ENCODE measurements at places on chromosomes 5 and 9.

DNA sequence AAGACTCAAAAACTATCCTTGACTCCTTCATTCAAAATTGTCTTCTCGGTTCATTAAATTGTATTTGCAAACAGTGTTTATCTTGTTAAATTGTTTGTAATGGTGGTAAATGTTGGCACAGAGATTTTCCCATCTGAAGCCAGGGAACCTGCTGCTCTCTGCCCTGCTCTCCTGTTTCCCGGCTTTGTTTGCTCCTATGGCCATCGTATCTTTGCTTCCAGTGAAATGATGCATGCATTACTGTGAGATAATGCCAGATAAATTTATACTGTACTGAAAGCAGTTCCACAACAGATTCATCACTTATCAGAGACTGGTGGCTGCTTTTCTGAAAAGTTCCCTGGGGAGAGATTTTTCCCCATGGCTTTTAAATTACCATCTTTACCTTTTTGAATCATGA lies 81.4 kb downstream of the CD180 start:
- DNase-seq, result no peak

DNA sequence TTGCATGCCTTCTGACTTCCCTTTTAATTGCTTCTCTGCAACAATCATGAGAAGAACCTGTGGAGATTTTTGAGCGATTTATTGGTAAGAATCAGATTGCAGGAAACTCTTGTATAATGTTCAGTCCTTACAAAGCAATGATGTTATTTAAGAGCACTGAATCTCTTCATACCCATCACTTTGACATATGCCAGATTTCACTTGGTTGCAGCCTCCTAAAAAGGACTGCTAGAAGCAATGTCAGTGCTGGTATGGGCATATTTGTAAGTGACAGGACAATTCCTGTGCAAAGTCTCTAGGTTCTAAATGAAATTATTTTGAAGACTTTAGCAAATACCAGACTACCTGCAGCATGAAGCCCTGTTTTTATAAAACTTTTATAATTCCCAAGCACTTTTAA lies 2272.7 kb upstream of the WWC1 start:
- no peak for DNase-seq

DNA sequence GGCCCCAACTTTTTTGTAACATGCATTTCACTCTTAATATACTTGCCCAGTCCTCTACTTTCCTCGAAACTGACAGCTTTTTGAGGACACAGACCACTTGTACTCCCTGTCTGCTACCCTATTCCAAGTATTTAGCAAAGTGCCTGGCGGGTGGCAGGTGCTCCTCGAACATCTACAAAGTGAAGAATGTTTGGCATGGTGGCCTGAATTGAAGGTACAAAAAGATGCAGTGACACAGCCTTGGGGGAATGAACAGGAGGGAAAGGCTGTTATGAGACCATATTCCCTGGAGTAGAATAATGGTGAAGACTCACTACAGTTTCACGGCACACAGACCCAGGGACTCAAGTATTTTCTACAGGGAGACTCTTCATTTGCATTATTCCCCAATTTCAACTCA lies 590.9 kb downstream of the PRELID2 start:
- DNase-seq, result no peak

GRCh38 chr9:137960496-137960895 lies 82.9 kb downstream of the CACNA1B start:
- DNase-seq, result no peak

DNA sequence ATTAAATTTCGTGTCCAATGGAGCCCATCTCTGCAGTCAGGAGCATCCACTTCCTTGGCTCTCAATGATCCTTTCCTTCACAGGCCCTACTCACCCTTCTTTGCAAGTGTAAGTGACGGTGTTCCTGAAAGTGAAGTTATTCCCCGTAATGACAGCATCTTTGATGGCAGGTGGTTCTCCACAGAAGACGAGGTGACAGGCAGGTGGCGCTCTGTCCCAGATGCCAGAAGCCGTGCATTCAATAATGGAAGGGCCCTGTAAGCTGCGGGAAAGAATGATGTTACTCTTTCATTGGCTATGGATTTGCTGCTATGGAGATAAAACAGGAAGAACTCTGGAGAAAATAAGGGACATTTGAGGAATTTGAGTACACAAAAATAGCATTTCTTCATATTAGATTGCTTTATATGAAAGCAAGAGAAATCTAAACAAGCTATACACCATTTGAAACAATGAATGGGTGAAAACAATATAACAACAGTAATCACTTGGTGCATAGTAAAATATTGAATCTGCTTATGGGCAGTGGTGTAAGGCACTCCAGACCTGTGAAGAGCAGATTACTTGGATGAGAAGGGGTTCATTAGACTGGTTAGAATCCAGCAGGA lies 89.9 kb upstream of the TXNDC8 start:
- no peak for DNase-seq

GRCh38 chr5:14595189-14595588 lies 13.6 kb downstream of the OTULINL start:
- DNase-seq, result no peak

DNA sequence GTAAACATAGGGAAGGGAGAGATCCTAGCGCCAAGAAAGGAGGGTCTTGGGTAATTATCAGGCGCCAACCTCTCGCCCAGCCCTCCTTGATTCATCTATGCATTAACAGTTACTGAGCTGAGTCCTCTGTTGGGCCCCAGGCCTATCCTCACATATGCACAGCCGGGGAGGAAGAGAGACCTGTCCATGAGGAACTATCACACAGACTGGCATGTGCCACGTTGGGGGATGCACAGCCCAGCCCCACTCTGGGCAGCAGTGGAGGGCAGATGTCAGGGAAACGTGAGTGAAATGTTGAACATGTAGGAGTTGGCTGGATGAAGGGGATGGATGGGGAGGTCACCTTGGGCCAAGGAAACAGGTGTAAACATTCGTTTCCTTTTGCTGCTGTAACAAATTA lies 18.8 kb upstream of the ENHO start:
- no peak for DNase-seq

- DNase-seq, result no peak
Measured at GRCh38 chr9:72902268-72902667, 50.6 kb downstream of the ALDH1A1 start.

DNA sequence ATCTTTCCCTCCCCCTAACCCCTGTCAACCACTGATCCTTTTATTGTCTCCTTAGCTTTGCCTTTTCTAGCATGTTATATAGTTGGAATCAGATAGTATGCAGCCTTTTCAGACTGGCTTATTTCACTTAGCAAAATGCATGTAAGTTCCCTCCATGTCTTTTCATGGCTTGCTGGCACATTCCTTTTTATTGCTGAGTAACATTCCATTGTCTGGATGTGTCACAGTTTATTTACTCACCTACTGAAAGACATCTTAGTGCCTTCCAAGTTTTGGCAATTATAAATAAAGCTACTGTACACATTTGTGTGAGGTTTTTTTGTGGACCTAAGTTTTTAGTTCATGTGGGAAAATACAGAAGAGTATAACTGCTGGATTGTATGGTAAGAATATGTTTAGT lies 230.1 kb downstream of the PBX3 start:
- DNase-seq, result no peak

GRCh38 chr5:73201547-73202513 lies 28.8 kb downstream of the TMEM174 start:
- no peak for DNase-seq

DNA sequence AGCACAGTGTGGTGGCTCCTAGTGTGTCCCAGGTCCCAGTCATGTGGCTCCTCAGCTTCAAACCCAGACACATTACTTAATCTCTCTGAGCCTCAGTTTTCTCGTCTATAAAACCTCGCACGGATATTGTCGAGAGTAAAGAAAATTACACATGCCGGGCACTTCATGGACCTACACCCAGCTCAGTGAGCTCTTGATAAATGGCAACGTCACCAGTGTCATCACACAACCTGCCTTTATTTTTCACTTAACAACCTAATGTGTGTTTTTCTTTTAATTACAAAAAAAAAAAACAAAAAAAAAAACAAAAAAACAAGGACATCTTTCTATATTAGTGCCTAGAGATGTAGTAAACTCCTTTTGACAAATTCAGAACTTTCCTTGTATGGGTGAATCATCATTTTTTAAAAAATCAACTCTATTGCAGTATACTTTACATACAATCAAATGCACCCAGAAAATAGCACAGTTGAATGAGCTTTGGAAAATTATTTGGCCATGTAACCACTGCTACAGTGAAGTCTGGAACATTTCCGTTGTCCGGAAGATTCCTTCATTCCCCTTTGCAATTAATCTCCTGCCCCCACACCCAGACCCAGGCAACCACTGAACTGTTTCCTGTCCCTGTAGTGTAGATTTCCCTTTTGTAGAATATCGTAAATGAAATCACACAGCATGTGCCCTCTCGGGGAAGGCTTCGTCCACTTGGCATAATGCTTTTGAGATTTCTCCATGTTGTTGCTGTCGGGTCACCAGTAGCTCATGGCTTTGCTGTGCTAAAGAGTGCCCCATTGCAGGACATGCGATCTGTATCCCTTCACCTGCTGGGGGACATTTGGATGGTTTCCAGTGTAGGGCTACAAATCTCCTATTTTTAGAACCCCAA lies 100.4 kb upstream of the LARP1 start:
- DNase-seq, result no peak

DNA sequence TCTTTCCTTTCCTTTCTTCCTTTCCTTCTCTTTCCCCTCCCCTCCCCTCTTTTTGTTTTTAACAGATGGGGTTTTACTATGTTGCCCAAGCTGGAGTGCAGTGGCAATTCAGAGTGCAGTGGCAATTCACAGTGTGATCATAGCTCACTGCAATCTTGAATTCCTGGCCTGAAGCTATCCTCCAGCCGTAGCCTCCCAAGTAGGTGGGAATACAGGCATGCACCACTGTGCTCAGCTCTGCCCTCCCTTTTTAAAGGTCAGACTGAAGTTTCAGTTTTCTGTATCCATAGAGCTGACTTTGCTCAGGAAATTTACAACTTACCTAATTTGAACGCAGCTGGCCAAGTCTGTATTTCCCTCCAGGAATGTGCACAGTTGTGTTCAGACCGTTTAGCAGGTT lies 696 bp downstream of the CCL28 start:
- DNase-seq, result no peak

GRCh38 chr5:143713047-143714003 lies 98.6 kb upstream of the HMHB1 start:
- no peak for DNase-seq

DNA sequence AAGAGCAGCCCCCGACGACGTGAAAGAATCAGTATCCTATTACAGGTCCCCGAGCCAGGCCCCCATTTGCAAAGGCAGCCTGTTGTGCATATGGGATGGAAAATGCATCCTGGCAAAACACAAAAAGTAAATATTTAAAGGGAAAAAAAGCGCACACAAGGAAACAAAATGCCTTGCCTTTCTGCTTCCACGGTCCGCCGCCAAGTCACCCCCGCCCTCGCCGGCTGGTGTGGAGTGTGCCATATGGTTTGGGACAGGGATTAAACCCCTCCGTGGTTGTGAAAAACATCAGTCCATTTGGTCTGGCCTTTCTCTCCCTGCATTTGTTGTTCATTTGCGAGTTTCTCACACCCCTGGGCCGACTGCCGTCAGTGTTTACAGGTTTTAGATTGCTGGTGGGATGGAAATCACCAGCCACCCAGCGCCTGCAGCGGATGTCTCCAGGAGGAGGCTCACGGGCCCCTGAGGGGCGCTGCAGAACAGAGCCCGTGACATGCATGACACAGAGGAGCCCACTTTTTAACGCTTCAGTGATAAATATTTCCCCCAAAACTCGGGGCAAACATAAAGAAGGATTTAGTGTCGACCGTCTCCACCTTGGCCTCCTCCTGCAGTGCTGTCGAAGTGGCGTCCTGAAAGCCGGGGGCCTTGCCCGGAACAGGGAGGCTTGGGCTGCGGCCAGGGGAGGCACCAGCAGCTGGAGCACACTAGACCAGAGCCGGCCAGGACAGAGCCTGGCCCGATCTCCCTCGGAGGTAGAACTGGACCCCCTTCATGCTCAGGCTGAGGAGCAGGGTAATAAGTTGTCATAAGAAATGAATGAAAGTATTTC lies 161.5 kb downstream of the HSD17B3 start:
- DNase-seq, result no peak

DNA sequence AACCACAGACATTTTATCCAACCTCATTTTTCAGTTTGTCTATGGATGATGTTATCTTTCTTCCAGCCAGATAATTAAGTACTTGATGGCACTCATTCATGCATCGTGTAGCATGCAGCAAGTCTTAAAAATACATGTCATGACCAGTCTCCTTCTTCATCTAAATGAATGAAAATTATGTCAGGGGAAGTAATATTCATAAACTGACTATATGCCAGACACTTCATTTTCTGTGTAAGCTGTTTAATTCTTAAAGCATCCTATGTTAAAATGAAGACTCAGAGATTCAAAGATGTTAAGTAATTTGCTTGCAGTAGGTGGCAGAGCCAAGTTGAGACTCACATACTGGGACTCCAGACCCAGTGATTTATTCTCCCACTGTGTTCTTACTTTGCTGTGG lies 181.7 kb upstream of the CD180 start:
- no peak for DNase-seq

DNA sequence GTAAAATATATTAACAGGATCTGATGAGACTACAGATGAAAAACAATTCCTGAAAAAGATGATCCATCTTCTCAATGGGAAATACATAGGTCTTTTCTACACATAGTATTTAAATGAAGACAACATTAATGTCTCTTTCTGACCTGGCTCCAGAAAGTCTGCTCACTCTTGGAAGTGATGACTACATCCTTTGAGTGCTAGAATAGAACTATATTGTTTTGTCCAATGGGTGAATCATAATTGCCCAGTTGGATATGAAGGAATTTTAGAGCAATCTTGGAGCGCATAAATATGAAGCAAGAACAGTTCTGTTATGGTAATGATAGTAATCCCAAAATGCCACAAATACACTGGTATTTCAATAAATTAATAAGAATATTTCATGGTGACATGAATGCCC lies 322.1 kb downstream of the DEPDC1B start:
- DNase-seq, result no peak

- DNase-seq, result no peak
Measured at GRCh38 chr9:33080534-33080933, 4.1 kb upstream of the SMU1 start.

- DNase-seq, result no peak
Measured at GRCh38 chr5:179746872-179747271, 14.2 kb downstream of the MAML1 start.

GRCh38 chr5:111129938-111130337 lies 37.8 kb downstream of the WDR36 start:
- no peak for DNase-seq
